ENCODE measurements at places on chromosomes 2 and 18.

DNA sequence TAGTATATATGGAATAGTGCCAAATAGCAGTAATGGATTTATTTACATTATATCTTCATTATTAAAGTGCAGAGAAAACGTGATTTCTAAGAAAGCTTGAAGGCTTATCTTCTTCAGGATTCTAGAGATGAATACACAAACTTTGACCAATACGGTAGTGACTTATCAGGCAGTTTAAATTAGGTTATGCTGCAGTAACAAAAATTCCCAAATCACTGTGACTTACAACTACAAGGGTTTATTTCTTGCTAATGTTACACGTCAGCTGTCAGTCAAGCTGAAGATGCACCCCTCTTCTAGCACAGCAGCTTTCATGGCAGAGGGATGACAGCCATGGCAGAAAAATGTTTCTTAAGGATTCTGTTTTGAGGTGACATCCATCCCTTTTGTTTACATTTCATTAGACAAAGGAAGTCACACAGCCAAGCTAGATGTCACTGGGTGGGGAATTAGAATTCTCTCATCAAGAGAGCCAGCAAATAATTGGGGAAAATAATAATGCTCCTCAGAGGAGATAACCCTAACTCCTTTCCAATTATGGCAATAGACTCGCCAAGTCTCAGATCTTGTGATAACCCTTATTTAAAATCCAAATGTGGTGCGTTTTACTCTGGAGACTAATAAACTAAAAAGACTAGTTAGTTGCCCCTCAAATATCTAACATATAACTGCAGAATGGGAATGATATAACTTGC is 268.3 kb upstream of the CYP26B1 start:
- no peak for DNase-seq

GRCh38 chr2:113136828-113137775 is 9.7 kb downstream of the IL1RN start:
- DNase-seq = peak; percentile 38

GRCh38 chr18:5516841-5517240 is 27.0 kb downstream of the EPB41L3 start:
- no peak for DNase-seq

- no peak for DNase-seq
Observed at GRCh38 chr2:204794624-204795023, 249.3 kb downstream of the PARD3B start.

DNA sequence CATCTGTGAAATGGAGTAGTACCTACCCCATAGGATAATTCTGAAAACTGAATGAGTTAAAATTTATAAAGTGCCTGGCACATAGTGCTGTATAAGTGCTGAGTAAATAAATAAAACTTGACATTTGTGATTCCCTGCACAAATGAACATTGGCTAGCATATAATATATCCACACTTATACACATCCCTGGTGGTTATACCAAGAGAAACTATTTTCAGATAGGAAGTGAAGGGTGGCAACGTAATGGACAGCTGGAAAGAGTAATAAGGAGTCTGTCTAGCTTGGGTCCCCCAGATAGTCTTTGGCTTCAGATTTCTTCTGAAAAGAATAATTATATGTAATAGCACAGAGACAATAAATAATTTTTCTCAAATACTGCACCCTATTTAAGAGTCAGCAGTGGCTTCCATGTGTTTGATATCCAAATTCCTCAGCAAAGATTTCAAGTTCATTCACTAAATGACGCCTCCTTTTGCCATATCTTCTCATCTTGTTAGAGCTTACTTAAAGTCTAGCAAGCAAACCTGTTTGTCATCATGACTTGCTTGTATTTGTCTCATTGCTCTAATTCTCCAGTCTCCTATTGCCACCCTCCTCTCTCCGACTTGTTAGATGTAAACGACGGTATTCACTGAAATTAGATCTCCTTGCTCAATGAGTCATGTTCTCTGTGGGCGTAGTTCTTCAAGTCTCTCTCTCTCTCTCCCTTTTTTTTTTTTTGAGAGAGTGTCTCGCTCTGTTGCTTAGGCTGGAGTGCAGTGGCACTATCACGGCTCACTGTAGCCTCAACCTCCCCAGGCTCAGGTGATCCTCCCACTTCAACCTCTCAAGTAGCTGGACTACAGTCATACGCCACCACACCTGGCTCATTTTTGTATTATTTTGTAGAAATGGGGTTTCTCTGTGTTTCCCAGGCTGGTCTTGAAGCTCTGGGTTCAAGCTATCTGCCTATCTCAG is 8.7 kb upstream of the ADGRF3 start:
- no peak for DNase-seq

GRCh38 chr18:49694402-49694801 is 118.9 kb downstream of the ACAA2 start:
- DNase-seq = no peak

GRCh38 chr2:100902817-100903405 is 83.0 kb downstream of the NPAS2 start:
- DNase-seq = no peak

- DNase-seq = peak; percentile 49
Observed at GRCh38 chr18:79603321-79604204, 76.0 kb upstream of the CTDP1 start.

DNA sequence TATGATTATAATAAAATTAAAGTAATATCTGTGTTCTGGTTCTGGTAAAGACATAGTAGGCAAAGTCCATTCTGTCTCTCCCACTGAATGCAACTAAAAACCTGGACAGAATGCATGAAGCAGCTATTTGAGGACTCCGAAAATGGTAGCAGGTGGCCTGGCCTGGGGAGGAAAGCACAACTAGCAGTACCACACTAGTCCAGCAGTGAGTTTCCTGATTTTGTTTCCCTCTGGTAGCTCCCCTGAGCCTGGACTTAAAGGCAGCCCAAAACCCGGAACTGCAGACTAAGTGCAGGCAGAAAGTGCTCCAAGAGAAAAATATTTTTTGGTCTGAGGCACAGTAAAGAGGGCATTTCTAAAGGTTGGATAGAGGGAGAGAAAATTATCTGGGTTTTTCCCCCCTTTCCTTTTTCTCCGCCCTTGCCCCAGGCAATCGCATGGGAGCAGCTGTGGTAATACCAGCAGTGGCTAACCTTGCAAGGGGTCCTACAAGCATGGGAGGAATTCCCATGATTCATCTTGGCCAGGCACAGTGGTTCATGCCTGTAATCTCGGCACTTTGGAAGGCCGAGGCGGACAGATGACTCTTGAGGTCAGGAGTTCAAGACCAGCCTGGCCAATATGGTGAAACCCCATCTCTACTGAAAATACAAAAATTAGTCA is 32.3 kb downstream of the ASXL2 start:
- no peak for DNase-seq

GRCh38 chr2:30505500-30506180 is 58.6 kb downstream of the LCLAT1 start:
- DNase-seq = no peak

GRCh38 chr2:239555571-239555905 is 154.7 kb upstream of the HDAC4 start:
- DNase-seq = no peak

GRCh38 chr2:30931841-30932407 is 124.7 kb upstream of the CAPN13 start:
- DNase-seq = no peak

DNA sequence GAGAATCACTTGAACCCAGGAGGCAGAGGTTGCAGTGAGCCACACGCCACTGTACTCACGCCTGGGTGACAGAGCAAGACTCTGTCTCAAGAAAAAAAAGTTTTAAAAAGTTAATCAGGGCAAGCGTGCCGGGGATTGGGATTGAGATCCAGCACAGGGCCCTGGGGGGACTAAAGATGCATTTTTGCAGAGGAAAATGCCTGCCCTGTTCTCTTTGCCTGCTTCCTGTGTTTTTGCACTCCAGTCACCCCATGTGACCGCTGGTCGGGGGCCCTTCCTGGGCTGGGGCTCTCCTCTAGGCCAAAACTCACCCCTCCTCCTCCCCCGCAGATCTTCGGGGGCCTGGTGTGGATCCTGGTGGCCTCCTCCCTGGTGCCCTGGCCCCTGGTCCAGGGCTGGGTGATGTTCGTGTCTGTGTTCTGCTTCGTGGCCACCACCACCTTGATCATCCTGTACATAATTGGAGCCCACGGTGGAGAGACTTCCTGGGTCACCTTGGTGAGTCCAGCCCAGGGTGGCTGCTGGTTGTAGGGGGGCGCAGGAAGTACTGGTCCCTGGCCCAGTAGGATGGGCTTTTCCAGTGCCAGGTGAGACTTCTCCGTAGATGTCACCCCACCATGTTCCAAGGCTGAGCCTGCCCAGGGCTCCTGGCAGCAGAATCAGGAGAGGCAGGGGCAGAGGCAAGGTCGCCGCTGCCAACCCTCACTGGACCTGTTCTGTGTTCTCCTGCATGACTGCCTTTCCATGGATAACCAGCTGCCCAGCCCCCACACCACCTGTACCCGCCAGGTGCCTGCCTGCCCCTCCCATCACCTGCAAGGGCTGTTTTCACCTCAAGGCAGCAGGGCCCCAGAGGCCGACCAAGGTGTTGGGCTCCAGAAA is 22.4 kb downstream of the MAL start:
- no peak for DNase-seq

DNA sequence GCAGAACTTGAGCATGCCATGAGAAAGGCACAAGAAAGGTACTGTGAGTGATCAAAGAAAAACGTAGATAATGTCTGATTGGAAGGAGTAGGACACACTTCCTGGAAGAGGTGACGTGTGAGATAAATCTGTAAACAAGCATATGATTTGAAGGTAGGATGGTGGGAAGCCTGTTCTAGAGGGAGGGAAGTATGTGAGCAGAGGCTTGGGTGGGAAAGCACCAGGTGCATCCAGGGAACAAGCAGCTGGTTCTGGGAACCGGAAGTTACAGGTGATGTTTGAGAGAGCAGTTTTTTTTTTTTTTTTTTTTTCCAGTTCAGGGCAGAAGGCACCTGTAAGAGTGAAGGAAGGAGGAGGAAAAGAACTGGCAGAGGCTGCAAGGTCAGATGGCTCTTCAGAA is 116.6 kb upstream of the EFEMP1 start:
- no peak for DNase-seq

DNA sequence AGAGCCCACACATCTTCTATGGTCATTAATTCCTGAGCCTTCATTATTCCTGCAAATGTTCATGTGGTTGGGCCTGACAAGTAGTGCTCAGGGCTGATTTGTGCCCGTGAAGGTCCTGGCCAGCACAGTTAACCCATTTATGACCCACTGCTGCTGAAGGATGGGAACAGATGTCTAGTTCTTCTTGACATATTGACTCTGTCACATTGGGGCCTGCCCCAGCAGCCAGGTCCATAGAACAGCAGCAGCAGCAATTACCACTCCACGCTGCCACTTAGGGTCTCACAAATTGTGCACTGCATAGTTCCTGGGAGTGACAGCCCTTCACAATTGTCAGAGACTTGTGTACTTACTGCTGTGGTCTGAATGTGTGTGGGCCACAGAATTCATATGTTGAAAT is 442.3 kb upstream of the RGPD4 start:
- no peak for DNase-seq

DNA sequence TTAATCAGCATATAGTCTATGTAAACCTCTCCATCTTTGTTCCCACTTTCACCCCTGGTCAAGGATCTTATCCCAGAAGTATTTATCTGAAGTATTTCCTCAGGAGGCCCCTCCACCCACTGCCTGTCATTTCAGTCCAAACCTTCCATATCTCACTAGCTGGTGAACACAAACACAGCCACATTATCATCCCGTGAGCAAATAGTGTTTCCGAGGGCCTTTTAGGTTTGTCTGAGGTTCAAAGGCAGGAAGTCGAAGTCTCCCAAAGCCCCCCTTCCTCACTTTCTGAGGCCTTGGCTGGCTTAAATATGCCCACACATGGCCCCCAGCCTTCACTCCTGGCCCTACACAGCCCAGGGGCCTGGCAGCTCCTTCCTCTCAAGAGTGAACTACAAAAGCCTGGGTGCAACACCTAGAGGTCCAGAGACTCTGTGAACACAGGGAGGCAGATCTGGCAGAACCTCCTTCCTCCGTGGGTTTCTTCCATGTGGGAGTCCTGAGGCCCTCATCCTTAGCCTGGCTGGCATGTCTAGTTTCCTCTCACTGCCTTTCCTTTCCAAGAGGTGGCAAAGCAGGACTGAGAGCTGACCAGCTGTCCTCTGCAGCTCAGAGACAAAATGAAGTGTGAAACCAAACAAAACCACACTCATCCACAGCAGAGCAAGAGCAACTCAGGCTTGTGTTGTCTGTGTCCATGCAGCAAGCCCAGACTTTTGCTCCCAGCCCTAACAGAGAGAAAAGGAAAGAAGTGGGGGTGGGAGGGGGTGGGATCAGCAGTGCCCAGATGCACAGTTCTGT is 264.2 kb downstream of the SS18 start:
- no peak for DNase-seq

DNA sequence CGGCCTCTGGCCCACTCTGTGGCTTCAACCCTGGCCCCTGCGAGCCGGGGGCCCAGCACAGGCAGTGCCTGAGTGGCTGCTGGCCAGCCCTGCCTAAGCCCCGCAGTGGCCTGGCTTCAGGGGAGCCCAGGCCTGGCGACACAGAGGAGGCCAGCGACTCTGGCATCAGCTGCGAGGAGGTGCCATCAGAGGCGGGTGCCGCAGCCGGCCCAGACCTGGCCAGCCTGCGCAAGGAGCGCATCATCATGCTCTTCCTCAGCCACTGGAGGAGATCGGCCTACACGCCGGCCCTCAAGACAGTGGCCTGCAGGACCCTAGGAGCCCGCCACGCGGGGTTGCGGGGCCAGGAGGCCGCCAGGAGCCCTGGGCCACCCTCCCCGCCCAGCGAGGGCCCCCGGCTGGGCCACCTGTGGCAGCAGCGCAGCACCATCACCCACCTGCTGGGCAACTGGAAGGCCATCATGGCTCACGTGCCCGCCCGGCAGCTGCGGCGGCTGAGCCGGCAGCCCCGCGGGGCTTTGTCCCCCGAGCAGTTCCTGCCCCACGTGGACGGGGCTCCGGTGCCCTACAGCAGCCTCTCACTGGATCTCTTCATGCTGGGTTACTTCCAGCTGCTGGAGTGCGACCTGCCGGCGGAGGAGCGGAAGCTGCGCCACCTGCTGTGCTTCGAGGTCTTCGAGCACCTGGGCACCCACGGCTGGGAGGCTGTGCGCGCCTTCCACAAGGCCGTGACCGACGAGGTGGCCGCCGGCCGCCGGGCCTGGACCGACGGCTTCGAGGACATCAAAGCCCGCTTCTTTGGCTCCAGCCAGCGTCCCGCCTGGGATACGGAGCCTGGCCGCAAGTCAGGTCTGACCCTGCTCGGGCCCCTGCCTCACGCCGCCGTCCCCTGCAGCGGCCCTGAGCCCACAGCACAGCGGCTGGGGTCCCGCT is 7.5 kb upstream of the KLHL30 start:
- no peak for DNase-seq

GRCh38 chr18:49681387-49681786 is 119.5 kb downstream of the LIPG start:
- no peak for DNase-seq

DNA sequence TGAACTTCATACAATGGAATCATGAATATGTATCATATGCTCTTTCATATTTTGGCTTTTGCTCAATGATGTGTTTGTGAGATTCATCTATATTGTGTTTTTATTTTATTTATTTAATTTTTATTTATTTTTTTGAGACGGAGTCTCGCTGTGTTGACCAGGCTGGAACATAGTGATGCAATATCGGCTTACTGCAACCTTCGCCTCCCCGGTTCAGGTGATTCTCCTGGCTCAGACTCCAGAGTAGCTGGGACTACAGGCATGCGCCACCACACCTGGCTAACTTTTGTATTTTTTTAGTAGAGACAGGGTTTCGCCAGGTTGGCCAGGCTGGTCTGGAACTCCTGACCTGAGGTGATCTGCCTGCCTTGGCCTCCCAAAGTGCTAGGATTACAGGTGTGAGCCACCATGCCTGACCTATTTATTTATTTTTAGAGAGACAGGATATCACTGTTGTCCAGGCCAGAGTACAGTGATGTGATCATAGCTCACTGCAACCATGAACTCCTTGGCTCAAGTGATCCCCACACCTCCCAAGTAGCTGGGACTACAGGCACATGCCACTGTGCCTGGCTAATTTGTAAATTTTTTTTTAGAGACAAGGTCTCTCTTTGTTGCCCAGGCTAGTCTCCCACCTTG is 74.5 kb downstream of the TET3 start:
- DNase-seq = no peak

All from coronary artery (tissue), 2 donors.